CD8-positive, alpha-beta memory T cell (primary cell): ENCODE measurements at places on chromosomes 7 and 10. TPM values are rescaled to one million over a fixed set of nuclear protein-coding genes. Genes with fewer than 3 reads are reported as not detected.
A peak's percentile ranks its signal among the peaks of the same experiment; 100 is the strongest.

NPTX2 gene
- total RNA-seq, result not detected

CUL2 gene
- total RNA-seq, result 56.8 TPM

INTS1 gene
- 96.6 TPM for total RNA-seq

SPDYE1 gene
- total RNA-seq, result not detected

CYP26C1 gene
- not detected for total RNA-seq

PRRT4 gene
- total RNA-seq, result 0.35 TPM

DNA sequence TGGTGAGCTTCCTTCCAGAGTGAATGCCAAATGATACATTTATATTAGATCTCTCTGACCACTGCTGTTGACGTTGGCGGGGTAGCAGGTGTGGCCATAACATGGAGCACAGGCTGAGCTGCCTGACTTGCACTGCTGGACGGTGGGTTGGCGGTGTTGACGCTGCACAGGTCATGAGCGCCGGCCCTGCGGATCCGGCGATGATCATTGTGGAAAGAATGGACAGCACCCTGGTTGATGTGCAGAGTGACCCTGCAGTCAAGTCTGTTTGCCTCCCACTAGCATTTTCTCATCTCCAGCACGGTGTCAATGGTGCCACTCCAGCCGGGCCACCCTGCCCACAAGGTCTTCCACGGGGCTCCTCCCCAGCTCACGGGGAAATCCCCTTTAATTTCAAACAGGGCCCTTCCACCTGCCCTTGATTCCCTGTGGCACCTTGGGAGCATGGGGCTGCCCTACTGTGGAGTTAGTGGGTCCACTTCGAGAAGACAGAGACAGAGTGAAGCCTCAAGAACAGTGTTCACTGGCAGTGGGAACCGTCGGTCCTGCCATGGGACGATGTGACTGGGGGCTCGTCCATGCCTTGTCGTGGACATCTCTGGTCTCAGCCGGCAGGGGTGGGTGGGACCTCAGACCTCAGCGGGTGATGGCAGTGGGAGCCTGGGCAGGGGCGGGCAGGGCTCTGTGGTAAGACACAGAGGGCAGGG is 613.5 kb downstream of the PTPRN2 start:
- DNase-seq, result no peak
- no peaks in the 10 kb centered on the region for H3K36me3 ChIP-seq
- H3K4me3 ChIP-seq, result no peak overlapping the region
- no peaks in the 10 kb centered on the region for H3K4me1 ChIP-seq
- H3K27ac ChIP-seq, result no peak overlapping the region
- no peaks in the 10 kb centered on the region for H3K27me3 ChIP-seq

DNA sequence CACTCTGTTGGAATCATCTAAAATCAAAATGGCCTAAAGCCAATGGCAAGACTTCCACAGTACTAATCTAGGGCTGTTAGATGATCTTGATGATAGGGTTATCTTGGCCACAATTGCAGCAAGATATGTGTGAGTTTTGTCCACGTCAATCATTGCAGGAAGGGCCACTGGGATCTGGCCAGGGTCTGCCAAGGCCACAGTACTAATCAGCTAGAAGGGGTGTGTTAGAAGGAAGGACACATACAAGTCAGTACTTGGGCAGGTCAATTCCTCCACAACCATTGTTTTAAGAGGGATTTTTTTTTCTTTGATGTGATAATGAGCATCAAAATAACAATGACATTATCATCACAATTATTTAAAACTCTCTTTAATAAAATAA is 1.6 kb downstream of the LMOD2 start:
- H3K36me3 ChIP-seq, result no peaks in the 10 kb centered on the region
- peaks cover 4% of the 10 kb centered on the region for H3K27me3 ChIP-seq
- no peak overlapping the region for H3K27ac ChIP-seq
- H3K4me3 ChIP-seq, result no peak overlapping the region

GRCh38 chr7:66930341-66930740 is 9.3 kb downstream of the TMEM248 start:
- DNase-seq, result no peak
- no peak overlapping the region for H3K27ac ChIP-seq
- no peaks in the 10 kb centered on the region for H3K27me3 ChIP-seq
- no peak overlapping the region for H3K4me3 ChIP-seq
- peaks cover 5% of the 10 kb centered on the region for H3K36me3 ChIP-seq

- H3K4me1 ChIP-seq, result no peaks in the 10 kb centered on the region
- H3K27me3 ChIP-seq, result no peaks in the 10 kb centered on the region
- DNase-seq, result no peak
- no peak overlapping the region for H3K27ac ChIP-seq
- H3K4me3 ChIP-seq, result no peak overlapping the region
Observed at GRCh38 chr10:66642217-66642616, 283.6 kb upstream of the LRRTM3 start.

- H3K27ac ChIP-seq, result no peak overlapping the region
- H3K36me3 ChIP-seq, result no peaks in the 10 kb centered on the region
- peaks cover 9% of the 10 kb centered on the region for H3K4me1 ChIP-seq
- no peaks in the 10 kb centered on the region for H3K27me3 ChIP-seq
- no peak overlapping the region for H3K4me3 ChIP-seq
- DNase-seq, result no peak
Observed at GRCh38 chr10:88982366-88982765, 8.2 kb upstream of the FAS start.

GRCh38 chr10:29877793-29878491 is 181.4 kb downstream of the JCAD start:
- no peak overlapping the region for H3K4me3 ChIP-seq
- H3K27ac ChIP-seq, result no peak overlapping the region
- no peaks in the 10 kb centered on the region for H3K27me3 ChIP-seq

- DNase-seq, result no peak
- peak overlapping the region; percentile 26 for H3K27ac ChIP-seq
- no peaks in the 10 kb centered on the region for H3K36me3 ChIP-seq
- peaks cover 46% of the 10 kb centered on the region for H3K27me3 ChIP-seq
- H3K4me1 ChIP-seq, result peaks cover 39% of the 10 kb centered on the region
- H3K4me3 ChIP-seq, result no peak overlapping the region
Observed at GRCh38 chr10:101065481-101066145, 3.8 kb downstream of the KAZALD1 start.

DNA sequence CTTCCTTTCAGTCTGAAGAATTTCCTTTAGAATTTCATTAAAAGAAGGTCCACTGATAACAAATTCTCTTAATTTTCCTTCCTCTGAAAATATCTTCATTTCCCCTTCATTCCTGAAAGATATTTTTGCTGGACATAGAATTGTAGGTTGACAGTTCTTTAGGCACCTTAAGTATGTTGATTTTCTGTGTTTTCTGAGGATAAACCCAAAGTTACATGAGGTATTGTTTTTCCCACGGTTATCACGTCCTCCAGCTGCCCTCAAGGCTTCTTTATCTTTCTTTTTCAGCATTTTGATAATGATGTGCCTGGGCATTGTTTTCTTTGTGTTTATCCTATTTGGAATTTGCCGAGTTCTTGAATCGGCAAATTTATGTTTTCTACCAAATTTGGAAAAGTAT is 105.3 kb downstream of the ELFN1 start:
- no peak overlapping the region for H3K4me3 ChIP-seq
- no peak for DNase-seq
- H3K4me1 ChIP-seq, result no peaks in the 10 kb centered on the region
- no peaks in the 10 kb centered on the region for H3K27me3 ChIP-seq
- H3K27ac ChIP-seq, result no peak overlapping the region

GRCh38 chr7:467393-467828 is 52.2 kb downstream of the PDGFA start:
- H3K36me3 ChIP-seq, result no peaks in the 10 kb centered on the region
- no peak overlapping the region for H3K27ac ChIP-seq

- H3K27me3 ChIP-seq, result no peaks in the 10 kb centered on the region
- DNase-seq, result no peak
- no peak overlapping the region for H3K4me3 ChIP-seq
- peaks cover 46% of the 10 kb centered on the region for H3K4me1 ChIP-seq
- H3K36me3 ChIP-seq, result no peaks in the 10 kb centered on the region
Observed at GRCh38 chr10:86968994-86969355, 693 bp downstream of the ADIRF start.

DNA sequence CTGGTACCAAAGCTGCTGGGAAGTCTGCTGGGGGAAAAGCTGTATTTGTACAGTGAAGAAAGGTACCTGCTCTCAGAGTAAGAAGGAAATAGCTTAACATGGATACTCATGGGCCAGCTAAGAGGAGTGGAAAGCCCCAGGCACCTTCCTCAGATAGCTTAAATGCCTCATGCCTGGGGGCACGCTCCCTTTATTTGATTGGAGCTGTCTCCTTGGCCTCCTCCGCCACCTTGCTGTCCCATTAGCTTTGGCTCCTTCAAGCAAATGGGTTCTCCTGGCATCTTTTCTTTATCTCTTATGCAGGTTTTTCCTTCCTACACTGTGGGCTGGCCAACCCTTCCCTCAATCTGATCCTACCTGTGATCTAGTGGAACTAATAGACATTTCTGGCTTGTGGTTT is 318.5 kb downstream of the SH2D4B start:
- H3K4me1 ChIP-seq, result no peaks in the 10 kb centered on the region
- no peaks in the 10 kb centered on the region for H3K36me3 ChIP-seq
- no peak overlapping the region for H3K4me3 ChIP-seq
- H3K27me3 ChIP-seq, result no peaks in the 10 kb centered on the region

DNA sequence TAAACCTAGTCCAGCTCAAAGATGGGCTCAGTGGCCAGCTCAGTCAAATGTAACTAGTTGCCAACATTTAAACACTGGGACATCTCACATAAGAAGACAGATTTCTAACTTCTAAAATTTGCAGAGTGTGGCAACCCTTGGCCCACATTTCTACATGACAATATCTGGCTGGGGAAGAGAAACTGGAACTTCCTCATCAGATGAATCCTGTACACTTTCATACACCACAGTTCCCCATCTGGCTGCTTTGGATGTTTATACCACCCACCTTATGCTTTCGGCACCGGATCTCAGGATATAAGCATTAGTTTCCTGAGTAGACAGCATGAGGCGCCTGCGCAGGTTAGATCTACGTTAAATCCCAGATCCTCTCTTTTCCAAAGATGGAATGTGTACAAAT is 199.3 kb downstream of the PRKG1 start:
- no peak for DNase-seq
- no peak overlapping the region for H3K27ac ChIP-seq
- H3K36me3 ChIP-seq, result no peaks in the 10 kb centered on the region
- no peaks in the 10 kb centered on the region for H3K27me3 ChIP-seq
- H3K4me3 ChIP-seq, result no peak overlapping the region
- H3K4me1 ChIP-seq, result no peaks in the 10 kb centered on the region

DNA sequence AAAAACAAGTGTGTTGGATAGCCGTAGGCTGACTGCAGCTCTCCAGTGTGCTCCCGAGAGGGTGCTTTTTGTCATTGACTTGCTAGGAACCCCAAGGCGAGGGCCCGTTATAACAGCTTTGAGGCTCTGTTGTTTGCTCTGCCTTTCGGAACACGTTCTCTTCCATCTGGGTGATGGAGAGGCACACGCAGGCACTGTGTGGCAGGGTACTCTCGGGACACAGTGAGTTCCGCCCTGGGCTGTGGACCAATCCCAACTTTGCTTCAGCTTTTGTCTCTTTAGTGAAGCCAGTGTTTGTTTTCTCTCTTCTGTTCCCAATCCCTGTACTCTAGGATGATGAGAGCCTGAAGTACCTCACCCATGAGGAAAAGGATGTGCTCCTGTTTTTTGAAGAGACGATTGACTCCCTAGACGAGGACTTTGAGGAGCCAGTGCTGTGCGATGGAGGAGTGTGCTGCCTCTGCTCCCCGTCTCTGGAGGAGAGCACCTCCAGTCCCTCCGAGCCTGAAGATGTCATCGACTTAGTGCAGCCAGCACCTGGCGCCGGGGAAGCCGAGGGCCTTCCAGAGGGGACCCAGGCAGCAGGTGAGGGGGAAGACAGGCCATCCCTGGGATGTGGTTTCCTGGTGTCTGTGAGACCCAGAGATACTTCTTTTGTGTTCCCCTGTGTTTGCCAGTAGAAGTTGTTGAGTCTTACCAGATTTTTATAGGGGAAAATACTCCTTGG is 43.2 kb downstream of the PROSER2 start:
- H3K4me3 ChIP-seq, result no peak overlapping the region
- peak; percentile 18 for DNase-seq
- H3K27ac ChIP-seq, result no peak overlapping the region
- no peaks in the 10 kb centered on the region for H3K36me3 ChIP-seq

- no peak overlapping the region for H3K27ac ChIP-seq
- DNase-seq, result no peak
- no peaks in the 10 kb centered on the region for H3K27me3 ChIP-seq
- no peaks in the 10 kb centered on the region for H3K4me1 ChIP-seq
Observed at GRCh38 chr10:117504562-117504961, 38.0 kb upstream of the EMX2 start.

- no peak overlapping the region for H3K27ac ChIP-seq
- no peak for DNase-seq
- H3K4me3 ChIP-seq, result no peak overlapping the region
- peaks cover 17% of the 10 kb centered on the region for H3K4me1 ChIP-seq
Observed at GRCh38 chr10:130175074-130175473, 38.9 kb downstream of the GLRX3 start.

DNA sequence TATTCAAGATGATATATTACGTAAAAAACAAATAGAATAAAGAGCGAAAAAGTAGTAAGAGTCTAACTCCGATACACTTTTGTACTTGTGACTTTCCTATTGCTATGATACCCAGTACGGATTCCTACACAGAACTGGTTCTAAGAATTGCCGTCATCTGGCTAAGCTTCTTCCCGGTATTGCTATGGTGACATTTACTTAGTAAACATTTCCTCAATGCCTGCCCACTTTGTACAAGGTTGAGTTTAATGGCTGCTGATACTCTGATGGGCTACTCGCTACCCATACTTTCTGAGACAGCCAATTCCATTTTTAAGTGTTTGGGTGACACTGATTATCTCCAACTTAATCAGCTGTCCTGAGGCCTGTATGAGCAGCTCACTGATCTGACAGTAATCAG is 55.6 kb downstream of the OSBPL3 start:
- H3K27me3 ChIP-seq, result no peaks in the 10 kb centered on the region
- no peak overlapping the region for H3K4me3 ChIP-seq
- no peaks in the 10 kb centered on the region for H3K36me3 ChIP-seq
- H3K4me1 ChIP-seq, result peaks cover 23% of the 10 kb centered on the region
- peak overlapping the region; percentile 34 for H3K27ac ChIP-seq
- peak; percentile 15 for DNase-seq

- H3K27ac ChIP-seq, result no peak overlapping the region
- no peak for DNase-seq
- H3K27me3 ChIP-seq, result peaks cover 5% of the 10 kb centered on the region
- no peak overlapping the region for H3K4me3 ChIP-seq
Observed at GRCh38 chr7:28685242-28685643, 272.9 kb downstream of the TRIL start.
